ENCODE measurements at places on chromosomes 3 and 15.

DNA sequence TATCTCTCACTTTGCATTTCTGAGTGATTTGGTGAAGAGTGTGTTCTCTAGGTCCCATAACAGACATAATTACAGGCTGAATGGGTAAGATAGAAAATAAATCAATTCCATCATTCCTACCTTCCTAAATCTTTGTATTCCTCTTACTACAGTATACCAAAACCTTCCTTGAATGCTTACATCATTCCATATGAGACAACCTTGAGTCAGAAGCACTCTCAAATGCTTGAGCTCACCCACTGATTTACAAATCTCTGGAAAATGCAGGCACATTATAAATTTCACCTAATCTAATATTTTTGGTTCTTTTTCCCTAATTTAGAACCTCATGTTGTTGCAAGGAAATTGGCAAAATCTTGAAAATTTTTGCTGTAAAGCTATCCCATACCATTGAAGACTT is 239.1 kb downstream of the CBLB start:
- no peak for DNase-seq

DNA sequence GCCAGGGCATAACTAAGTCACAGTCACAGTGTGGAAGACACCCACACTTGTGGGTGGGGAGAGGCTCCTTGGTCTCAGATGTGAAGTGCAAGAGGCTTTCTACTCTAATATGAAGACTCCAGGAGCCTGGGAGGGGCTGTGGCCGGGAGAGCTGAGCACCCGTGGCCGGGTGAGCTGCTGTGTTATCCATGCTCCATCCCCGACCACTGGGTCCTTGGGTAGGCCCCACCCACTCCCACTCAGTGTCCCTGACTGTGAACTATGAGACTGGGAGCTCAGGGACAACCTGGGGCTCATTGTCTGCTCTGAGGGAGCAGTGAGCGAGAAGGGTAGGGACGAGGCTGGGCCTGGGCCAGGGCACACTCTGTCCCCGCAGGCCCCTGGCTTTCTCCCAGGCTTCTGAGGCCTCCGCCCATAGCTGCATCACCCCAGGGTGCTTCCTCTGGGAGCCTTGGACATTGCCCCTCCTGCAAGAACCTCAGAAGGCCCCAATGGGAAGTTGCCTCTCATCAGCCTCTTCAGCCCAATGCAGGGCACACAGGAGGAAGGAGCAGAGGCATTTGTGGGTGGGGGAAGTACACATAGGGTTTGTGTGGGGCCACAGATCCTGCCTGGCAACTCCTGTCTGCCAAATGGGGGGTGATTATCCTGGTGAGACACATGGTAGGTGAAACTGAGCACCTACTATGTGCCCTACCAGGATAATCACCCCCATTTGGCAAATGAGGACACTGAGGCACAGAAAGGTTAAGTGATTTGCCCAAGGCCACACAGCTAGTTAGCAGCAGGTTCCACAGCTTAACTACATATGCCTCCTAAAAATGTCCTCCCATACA is 2.4 kb downstream of the ANPEP start:
- DNase-seq, result no peak

DNA sequence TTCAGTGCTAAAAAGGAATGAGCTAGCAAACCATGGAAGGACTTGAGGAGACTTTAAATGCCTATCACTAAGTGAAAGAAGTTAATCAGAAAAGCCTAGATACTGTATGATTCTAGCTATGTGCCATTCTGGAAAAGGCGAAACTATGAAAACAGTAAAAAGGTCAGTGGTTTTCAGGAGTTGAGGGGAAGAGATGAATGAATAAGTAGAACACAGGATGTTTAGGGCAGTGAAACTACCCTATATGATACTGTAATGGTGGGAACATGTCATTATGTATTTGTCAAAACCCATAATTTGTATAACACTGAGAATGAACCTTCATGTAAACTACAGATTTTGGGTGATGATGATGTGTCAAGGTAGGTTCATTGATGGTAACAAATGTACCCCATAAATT is 9.6 kb upstream of the CD276 start:
- DNase-seq, result no peak

GRCh38 chr15:61880084-61880483 is 180.2 kb downstream of the VPS13C start:
- DNase-seq, result no peak

DNA sequence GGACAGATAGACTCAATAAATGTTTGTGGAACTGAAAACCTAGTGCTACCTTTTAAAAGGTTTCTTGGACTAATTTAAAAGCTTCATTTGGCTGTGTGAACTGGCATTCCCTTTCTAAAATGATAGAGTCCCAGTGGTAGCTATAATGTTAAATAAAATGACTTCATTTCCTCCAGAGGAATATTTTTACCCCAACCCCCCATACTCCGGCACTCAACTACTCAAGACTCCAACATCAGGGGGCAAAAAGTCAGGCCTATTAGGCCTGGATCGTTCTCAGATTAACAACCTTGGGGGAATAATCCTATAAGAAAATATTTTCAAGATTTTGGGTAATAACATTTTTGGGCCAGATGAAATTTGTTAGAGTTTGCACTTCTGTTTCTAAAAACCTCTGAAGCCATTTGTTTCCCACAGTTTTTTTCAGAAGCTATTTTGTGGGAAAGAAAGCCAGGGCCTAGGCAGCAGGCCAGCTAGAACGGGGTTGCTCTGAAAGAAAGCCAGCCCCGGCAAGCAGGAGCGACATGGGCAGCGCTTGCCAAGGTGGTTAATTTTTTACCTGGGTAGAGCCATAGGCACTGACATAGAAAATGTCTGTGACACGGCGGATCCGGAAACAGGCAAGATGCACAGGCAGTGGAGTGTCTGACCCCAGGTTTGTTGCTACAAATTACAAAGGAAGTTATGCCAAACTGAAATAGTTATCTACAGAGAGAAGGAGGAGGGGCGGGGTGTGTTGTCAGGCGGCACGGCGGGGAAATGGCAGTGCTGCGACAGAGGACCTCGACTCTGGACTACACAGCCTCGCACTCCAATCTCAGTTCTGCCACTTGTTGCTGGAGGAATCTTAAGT is 84.6 kb downstream of the MAGI1 start:
- DNase-seq, result peak; percentile 36

DNA sequence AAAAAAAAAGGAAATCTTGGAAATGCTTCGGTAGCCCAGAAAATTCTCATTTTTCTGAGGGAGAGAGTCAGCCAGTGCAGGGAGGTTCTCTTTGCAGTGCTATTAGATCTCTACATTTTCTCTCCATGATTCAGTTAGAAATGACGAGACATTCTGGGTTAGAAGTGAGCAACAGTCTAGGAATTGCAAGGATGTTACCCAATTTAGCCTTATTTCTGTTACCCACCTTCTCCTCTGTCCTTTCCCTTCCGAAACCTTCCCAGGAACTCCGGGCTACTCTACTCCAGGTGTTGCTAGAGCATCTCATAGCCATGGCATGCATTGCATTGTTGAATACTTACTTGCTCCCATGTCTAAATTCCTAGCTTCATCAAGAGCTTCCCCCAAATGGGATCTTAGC is 106.8 kb downstream of the EDEM1 start:
- DNase-seq, result no peak

GRCh38 chr3:12973827-12974226 is 99.4 kb downstream of the IQSEC1 start:
- DNase-seq, result no peak

DNA sequence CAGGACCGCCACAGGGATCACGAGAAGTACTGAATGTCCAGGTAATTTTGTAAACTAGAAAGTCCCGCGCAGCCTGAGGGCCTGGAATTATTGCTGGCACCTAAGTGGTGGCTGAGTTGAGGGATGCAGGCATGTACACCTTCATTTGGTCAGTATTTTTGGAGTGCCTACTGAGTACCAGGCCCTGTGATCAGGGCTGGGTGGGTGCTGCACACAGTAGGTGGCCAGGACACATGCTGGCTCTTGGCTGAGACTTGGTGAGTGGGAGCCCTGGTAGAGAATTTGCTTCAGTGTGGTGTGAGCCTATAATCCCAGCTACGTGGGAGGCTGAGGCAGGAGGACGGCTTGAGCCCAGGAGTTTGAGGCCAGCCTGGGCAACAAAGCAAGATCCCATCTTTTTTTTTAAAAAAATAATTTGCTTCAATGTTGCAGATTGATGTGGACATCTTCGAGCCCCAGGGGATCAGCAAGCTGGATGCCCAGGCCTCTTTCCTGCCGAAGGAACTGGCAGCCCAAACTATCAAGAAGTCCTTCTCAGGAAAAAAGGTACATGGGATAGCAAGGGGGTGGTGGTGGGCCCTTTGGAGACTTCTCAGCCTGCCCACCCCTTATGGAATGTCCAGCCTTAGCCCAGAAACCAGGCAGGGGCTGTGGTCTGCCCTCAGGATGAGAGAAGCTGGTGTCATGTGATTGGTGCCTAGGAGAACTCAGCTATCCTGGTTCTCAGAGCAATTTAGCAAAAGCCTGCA is 2.6 kb downstream of the ITIH1 start:
- DNase-seq, result no peak

GRCh38 chr3:129614927-129615363 is 8.5 kb upstream of the PLXND1 start:
- DNase-seq, result no peak

DNA sequence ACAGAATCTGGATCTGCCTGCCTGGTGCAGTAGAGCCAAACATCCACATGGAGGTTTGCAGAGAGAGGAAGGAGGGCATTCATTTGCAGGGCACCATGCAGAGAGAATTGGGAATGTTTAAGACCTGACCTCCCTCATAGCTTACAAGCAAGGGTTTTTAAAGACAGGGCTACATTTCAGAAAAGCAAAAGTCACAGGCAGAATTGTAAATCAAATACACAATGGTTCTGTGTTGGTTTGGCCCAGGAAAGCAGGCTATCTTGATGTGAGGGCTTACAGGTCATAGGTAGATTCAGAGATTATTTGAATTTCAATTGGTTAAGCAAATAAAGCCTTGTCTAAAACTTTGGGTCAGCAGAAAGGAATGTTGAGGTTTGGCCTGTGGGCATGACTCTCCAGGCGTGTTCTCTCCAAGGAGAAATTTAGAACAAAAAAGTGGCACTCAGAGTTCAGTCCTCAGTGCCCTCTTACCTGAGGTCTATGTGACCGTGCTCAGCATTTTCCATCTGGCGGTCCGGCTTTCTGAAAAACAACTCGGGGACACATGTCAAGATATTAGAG is 91.5 kb downstream of the CD47 start:
- no peak for DNase-seq

Measured in anterior cingulate cortex (tissue), 58 donors.